Caudate nucleus (tissue), 63 donors: ENCODE measurements at places on chromosomes 3 and 15.

GRCh38 chr15:50116477-50116876, 2.6 kb downstream of the ATP8B4 start:
- DNase-seq = no peak

DNA sequence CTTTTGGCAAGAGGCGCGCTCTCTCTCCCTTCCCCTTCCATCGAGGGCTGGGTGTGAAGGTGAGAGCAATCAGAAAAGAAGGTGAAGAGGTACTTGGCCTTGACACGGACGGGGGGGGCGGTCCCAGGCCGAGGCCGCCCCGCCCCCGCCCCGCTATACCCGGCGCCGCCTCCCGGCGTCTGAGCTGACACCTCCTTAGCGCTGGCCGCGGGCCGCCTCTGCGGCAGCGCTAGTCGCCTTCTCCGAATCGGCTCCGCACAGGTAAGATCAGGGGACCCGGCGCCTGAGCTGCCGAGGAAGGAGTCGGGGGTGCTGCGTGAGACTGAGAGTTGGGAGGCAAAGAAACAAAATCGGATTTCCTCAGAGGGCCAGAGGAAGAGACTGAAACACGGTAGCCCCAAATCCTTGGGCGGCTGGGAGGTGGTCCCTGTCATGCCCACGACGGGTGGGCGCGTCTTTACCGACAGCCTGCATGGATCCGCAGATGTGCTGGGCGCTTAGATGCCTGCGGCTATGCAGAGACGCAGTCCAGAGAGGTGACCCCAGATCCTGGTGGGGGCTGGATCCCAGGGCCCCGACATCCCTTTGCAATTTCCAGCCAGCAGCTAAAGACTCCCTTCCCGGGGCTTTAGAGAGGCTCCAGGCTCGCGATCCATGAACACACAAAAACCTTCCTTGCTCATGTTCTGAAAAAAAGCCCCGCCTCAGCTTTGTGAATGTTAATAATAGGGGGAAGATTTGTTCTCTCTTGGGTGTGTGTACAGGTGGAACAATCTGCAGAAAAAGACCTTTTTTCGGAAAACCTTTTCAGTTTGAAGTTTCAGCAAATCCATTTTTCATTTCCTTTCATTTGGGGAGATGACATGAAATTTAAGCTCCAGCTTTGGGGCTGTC, at the start of gene ENTPD3:
ENTPD3 (plus strand) TSS at position 184 of the 894 bp plus-strand sequence. CDS start 874 bp downstream, outside the sequence.
- DNase-seq = no peak

DNA sequence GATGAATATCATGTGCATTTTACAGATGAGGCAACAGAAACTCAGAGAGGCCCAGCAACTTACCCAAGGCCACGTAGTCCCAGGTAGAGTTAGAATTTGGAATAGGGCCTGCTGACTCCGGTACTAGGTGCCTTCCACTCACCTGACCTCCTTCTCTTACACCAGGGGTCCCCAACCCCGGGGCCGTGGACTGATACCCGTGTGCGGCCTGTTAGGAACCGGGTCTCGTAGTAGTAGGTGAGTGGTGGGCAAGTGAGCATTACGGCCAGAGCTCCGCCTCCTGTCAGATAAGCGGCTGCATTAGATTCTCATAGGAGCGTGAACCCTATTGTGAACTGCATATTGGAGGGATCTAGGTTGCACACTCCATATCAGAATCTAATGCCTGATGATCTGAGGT, 64.8 kb downstream of the SMAD3 start:
- no peak for DNase-seq

GRCh38 chr3:55180161-55180560, 252.3 kb upstream of the LRTM1 start:
- DNase-seq = no peak

DNA sequence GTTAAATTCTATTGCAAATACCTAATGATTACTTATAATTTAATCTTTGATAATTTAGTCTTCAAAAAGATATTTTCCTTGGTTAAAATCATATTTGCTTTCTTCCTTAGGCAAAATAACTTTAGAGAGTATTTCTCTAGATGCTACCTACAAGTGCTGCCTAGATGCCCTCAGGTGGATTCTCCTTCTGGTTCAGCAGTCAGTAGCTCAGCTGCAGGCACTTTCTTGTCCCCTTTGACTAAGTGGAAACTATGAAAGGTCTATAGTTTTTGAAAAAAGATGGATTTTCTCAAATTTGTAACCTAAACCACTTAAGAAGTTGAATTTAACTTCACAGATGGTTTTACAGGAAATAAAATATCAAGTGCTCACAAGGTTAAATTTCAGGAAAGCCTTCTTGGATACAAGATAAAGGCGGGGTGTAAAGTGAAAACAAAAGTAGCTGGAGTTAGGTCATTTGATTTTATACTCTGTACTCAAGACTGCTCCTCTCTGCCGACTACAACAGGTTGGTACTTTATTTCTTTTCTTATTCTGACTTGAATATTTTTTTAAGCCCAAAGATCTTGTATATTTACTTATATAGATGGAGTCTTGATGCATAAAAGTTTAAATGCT, at the start of gene ACKR4:
ACKR4 (plus strand) TSS at position 455 of the 618 bp plus-strand sequence. CDS start 3,128 bp downstream, outside the sequence.
- DNase-seq = no peak

GRCh38 chr3:63442918-63443317, 164.8 kb downstream of the SYNPR start:
- DNase-seq = no peak

DNA sequence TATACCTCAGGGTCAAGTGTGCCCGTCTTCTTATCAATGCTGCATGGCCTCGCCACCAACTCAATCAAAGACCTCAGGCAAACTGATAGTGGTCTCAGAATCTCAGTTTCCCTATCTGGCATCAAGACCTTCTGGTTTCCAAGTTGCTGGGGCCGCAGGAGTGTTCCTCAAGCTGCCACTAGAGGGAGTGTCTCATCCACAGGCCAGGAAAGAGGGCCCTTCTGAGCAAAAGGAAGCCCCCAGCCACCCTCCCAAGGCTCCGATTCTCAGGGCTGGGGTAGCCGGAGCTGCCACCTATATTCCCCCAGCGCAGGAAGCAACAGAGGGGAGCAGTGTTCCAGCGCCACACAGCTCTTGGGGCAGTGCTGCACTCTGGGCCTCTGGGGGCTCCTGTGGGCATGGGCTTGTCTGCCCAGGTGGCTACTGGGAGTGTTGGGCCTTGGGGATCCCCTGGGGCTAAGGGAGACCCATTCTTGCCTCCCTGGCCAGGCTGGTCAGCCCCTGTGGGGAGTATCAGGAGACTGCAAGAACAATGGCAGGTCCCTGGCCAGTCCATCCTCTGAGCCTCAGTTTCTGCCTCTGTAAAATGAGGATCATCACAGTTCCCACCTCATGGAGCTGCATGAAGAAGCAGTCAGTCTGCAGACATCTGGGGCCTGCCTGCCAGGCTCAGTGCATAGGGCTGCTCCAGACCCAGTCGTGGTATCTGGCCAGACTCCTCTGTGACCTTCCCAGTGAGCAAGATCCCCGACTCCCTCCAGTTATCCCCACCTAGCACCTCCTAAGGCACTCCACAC, 23.4 kb upstream of the SEC13 start:
- DNase-seq = no peak

- DNase-seq = no peak
These were observed 211.3 kb downstream of the KLF13 start for GRCh38 chr15:31537770-31538592.

DNA sequence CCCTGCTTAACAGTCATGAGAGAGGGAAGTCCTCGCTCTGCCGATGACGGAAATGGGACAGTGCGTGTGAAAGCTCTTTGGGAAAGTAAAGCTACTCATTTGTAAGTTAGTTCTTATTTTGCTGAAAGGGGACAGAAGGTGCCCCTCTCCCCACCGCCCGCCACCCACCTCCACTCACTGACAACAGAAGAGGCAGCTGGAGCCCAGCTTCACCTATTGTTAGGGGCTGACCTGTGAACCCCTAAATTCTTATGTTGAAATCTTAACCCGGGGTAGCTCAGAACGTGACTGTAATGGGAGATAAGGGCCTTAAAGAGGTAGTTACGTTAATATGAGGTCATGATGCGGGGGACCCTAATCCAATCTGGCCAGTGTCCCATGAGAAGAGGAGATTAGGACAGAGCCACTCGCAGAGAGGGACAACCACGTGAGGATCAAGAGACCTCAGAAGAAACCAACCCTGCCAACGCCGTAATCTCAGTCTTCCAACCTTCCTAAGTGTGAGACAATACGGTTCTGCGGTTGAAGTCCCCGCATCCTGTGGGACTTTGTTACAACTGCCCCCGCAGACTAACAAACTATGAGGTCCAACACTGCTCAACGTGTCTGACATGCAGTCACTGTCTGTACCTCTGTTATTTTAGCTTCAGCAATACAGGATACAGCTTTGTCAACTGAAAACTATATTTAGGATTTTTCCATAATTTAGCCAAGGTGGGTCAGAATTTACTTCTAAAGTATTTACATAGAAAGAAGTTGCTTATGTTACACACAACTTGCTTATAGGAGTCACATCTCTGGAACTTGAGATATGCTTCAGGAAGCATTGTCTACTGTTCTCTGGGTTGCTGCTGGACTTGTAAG, 51.7 kb downstream of the PCSK6 start:
- no peak for DNase-seq

DNA sequence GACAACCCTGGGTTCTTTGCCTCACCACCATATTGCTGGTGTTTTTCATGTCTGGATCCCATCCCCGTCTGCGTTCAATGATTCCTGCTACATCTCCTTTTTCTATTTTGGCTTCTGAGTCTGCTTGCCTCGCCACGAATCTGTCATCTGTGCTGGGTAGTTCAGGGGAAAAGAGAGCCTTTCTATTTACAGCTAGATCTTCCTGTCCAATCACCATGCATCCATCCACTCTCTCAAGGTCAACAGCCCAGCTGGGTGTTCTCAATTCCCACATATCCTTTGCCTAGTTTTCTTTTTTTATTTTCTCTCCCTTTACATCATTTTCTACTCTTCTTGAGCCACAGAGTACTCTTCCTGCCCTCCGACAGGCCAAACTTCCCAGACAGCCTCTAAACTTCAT, 104.8 kb upstream of the RAD18 start:
- no peak for DNase-seq
